RWPE1 (cell line): ENCODE measurements at places on chromosomes 6 and 20.

- no peak for DNase-seq
Measured at GRCh38 chr6:137967689-137968454, 100.8 kb downstream of the TNFAIP3 start.

DNA sequence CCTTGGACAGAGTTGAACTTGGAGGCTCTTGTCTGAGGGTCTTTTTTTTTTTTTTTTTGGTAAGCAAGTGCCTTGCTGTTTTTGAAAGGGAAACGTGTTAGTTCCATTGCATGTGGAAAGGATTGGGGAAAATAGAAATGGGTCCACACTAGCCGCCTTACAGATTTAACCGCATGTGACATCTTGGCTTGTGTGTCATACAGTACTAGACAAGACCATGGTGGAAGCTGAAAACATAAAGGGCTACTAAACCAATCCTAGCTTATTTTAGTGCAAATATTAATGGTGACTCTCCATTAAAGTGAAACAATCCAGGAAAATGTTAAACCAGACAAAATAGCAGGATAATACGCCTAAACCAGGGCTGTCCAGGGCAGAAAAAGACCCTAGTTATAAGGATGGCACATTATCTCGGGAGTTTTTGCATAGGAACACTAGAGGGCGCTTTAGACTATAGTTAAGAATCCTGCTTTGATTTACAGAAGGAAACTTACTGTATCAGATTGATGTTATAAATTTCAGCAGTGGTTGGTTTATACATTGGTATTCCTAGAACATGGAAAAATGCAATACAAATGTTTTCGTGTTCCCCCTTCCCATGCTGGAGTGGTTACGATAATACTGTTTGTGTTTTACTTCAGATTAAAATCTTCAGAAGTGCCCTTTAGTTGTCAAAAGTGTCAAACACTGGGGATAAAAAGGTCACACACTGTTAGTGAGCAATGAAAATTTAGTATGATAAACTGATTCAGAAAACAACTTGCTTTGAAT is 59.8 kb upstream of the DEK start:
- DNase-seq: peak; percentile 62

GRCh38 chr6:76220805-76221204 is 148.3 kb upstream of the IMPG1 start:
- no peak for DNase-seq

- no peak for DNase-seq
Measured at GRCh38 chr20:45487231-45487635, 17.7 kb downstream of the WFDC2 start.

GRCh38 chr6:3585320-3585935 is 128.6 kb upstream of the SLC22A23 start:
- peak; percentile 66 for DNase-seq

GRCh38 chr20:38209736-38210405 is 44.8 kb upstream of the TGM2 start:
- DNase-seq: no peak

DNA sequence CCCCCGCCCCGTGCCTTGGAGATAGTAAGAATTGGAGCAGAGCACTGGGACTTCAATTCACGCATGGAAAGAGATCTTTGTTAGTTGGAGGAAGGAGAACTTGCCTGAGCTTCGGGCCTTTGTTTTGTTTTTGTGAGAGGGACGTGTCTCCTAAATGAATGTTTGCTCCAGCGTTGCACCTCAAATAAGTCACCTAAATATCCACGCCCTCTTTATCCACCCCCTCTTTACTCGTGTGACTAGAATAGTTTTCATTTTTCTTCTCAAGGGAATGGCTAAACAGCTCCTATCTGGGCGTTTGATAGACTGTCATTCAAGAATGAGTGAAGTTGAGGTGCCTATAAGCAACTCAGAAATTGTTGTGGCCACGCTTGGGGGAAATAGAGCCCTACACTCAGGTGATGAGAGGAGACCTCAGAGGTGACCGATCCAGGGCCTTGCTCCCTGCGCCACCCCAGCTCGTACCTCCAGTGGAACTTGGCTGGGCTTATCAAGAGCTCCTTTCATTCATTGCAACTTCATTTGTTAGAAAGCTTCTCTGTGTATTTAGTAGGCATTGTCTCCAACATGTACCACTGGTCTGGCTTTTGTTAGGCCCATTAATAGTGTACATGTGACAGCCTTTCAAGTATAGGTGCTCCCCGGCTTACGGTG is 861 bp downstream of the PCMTD2 start:
- peak; percentile 55 for DNase-seq

- DNase-seq: no peak
Measured at GRCh38 chr6:65638047-65638831, 68.8 kb downstream of the EYS start.

- DNase-seq: no peak
Measured at GRCh38 chr6:31471711-31472110, 26.2 kb upstream of the MICB start.

DNA sequence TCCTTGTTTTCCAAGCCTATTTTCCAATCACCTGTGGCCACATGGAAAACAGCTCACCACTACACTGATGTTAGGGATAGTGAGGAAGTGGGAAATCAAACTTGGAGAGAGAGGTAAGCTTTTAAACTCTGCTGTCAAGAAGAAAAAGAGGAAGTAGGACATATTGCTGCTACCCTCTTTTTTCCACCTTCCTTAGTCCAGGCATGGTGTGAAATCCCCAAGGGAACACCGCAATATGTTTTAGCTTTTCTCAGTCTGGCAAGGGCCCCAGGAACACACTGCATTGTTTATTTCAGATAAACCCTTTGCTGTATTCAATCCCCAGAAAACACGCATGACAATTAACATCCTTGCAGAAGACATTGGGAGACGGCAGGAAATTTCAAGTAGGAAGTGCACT is 61.3 kb downstream of the HS3ST5 start:
- DNase-seq: no peak

DNA sequence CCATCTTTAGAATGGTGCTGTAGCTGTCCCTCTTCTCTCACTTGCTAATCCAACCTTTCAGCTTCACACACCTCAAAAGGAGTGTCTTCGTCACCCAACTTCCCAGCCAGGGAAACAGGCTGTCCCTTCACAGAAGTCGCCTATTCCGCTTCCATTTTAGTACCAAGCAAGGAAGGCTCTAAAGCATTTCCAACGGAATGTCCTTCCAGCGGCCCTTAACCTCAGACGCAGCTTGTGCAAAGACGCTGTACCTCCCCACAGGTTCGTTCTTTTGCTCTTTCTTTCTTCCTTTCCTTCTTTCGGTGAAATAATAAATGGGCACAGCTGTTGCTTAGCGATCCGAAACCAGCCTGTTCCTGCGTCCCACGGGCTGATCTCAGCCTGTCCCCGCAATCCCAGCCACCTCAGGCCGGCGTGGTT is 1.5 kb downstream of the PTPRT start:
- no peak for DNase-seq

- DNase-seq: no peak
Measured at GRCh38 chr6:73832313-73832712, 136.3 kb downstream of the CD109 start.

GRCh38 chr20:2237059-2237458 is 58.7 kb upstream of the TGM3 start:
- peak; percentile 89 for DNase-seq

- DNase-seq: no peak
Measured at GRCh38 chr6:75528423-75528822, 34.8 kb upstream of the FILIP1 start.

- DNase-seq: no peak
Measured at GRCh38 chr20:21613512-21613911, 92.0 kb upstream of the PAX1 start.
